ENCODE measurements at places on chromosomes 6 and 20.

GRCh38 chr6:29995340-29995777 lies 53.0 kb downstream of the HLA-A start:
- no peak for DNase-seq

DNA sequence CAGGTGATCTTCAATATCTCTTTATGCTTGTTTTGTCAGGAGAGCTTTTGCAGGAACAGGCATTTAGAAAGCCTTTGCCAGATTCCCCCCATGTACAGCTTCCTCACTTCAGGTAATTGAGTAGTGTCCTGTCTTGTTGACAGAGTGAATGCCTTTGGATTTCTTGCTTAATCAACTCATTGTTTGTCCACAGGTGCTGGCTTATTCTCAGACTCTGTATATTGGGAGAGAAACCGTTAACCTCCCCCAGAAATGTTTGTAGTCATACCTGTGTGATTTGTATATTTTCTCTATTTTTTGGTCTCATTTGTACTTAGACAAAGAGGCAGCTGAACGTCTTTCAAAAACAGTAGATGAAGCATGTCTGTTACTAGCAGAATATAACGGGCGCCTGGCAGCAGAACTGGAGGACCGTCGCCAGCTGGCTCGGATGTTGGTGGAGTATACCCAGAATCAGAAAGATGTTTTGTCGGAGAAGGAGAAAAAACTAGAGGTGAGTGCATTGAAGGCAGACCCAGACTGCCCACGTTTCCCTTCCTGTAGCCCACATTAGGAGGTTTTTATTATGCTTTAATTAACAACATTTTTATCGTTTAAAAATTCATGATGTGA lies 32.3 kb downstream of the RPRD1B start:
- DNase-seq, result peak; percentile 44

GRCh38 chr20:63056236-63057170 lies 49.7 kb upstream of the BHLHE23 start:
- peak; percentile 60 for DNase-seq

- no peak for DNase-seq
Measured at GRCh38 chr20:47269309-47270165, 87.0 kb downstream of the ZMYND8 start.

- no peak for DNase-seq
Measured at GRCh38 chr6:44967481-44967880, 360.6 kb upstream of the RUNX2 start.

DNA sequence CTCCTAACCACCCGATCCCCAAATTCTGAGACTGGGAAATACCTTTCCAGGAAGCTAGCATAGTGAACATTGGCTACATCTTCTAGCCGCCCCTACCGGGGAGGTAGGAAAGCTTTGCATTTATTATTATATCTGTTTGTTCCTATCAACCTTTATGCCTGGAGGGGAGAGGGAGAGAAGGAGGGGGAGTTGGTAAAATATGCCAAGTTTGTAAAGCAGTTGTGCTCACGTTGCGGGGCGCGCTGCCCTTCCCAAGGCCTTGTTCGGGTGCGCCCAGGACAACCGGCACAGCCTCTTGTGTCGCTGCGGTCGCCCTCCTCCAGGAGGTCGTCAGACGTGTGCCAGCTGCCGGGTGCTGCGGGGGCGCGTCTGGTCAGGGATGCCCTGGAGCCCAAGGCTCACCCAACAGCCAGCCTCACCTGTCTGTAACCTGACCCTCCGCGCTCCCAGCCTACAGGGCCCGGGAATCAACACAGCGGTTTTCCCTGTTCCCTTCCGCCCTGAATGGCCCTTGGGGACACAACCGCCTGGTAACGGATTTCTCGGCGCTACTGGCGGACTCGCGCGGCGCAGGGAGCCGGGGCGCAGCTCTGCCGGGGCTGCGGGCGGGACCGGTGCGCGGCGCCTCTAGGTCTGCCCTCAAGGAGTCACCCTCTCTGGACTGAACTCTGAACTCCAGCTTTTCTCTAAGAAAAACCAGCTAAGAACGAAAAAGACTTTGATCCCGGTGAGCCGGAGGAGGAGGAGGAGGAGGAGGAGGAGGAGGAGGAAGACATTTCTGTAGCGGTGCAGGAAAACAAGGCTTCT lies 1.1 kb upstream of the OVOL2 start:
- DNase-seq, result no peak

DNA sequence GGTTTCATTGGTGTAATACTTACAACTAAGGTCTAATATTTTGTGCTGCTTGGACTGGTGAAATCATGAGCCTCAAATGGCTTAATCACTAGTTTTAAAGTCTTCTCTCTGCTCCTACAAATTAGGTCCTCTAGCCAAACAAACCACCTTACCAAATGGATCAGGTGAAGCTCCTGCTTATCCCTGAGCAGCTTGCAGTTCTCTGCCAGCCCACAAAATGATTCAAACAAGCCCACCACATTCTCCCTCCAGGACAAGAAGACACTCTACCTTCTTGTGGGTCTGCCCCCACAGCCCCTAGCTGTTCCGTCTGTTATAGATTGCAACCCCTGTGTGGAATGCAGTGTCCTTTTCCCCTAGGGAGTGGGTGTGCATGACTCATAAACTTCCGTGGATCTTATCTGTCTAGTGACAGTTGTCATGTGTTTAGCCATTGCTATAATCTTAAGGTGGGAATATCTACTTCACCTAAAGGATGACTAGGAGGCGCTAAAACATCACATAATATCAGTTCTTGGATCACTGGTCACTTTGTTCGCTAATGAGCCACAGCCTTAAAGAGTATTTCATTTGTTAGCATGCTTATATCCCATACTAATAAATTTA lies 940.5 kb upstream of the MANEA start:
- DNase-seq, result no peak

DNA sequence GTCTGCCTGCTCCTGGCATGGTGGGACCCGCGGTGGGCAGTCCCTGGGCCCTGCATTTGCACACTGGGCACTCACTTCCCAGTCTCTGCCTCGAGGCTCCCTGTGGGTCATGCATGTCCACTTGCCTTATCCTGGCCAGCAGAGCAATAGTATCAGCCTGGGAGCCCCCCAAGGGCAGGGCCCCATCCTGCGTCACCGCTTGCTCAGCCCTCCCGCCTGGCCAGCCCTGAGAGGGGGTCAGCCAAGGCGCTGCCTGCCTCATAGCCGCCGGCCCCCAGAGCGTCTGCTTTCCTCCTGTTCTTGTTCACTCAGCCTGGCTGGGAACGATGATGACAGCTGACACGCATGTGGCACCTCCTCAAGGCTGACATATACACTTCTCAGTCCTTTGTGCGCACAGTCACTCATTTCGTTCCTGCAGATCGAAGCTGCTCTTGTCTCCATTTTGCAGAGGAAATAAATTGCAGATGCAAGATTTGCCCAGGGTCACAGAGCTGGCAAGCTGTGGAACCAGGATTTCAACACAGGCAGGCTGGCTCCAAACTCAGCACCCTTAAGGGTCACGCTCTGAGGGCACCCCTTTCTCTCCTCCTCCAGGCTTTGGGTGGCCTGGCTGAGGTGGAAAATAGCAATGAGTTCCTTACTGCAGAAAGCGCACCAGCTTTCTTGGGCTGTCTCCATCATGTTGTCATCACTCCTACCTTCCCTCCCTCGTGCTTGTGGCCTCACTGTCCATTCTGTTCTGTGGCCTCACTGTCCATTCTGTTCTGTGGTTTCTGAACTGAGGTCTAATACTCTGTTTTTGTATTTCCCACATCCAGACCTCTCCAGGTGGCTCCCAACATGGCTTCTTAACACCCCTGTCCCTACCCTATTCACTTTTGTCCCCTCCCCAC lies 17.2 kb downstream of the KCNK17 start:
- DNase-seq, result no peak

DNA sequence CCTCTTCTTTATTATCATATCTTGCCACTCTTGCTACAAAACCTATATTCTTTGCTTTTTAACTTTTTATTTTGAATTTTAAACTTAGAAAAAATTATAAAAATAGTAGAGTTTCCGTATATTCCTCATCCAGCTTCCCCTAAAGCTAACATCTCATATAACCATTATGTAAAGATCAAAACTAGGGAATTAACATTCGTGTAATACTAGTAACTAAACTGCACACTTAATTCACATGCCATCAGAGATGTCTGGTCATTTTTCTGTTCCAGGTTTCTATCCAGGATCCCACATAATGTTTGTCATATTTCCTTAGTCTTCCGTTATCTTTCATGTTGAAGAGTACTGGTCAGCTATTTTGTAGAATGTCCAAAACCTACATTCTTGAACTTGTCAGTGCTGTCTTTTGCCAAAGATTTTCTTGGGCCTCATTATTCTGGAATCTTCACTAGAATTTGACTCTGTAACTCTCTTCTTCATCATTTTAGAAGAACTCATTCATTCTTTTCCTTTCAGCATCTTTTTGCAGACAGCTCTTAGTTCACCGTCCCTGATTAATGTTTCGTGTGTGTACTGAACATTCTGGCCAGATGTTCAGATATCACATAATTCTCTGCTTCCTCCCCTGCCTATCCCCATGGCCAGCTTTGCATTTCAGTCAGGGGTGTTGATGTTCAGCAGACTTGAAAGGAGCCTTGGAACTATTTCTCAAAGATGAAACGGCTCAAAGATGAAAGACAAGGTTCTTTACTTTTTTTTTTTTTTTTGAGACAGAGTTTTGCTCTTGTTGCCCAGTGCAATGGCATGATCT lies 9.4 kb downstream of the CTNNBL1 start:
- no peak for DNase-seq

- no peak for DNase-seq
Measured at GRCh38 chr6:18680842-18681241, 293.7 kb downstream of the RNF144B start.

GRCh38 chr6:39102071-39102820 lies 12.7 kb downstream of the SAYSD1 start:
- DNase-seq, result peak; percentile 56

- peak; percentile 3 for DNase-seq
Measured at GRCh38 chr6:133240511-133241085, 559 bp upstream of the EYA4 start.

- DNase-seq, result no peak
Measured at GRCh38 chr20:4883546-4883945, 117.8 kb downstream of the SLC23A2 start.

DNA sequence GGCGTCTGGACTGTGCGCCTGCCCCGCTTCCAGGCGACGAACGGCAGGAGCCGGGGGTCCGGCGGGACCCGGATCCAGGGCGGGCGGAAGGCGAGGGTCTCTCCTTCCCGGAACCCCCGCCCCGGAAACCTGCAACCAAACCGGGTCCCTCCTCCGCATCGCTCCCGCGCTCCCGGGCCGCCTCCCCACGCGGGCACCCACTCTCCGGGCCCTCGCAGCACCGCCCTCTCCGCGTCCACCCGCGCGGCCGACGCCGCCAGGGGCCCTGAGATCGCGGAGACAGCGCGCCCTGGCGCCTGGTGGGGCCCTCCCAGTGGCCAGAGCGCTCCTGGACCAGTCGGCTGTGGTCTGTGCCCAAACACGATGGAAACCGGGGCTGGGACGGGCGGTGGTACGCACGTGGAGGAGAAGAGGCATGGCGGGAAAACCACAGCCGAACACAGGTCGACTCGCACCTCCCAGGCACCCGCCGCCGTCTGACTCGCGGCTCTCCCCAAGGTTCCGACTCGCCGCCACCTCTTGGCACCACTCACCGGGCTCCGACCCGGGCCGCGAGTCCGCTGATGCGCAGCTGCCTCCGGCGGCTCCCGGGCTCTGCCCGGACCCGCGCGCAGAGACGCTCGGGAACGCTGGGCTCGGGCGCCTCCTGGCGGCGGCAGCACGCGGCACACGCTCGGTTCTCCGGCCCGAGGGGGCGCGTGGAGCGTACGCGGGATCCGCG lies 7.9 kb downstream of the NKX2-2 start:
- DNase-seq, result peak; percentile 76

- DNase-seq, result no peak
Measured at GRCh38 chr6:161226009-161226964, 47.6 kb downstream of the AGPAT4 start.

DNA sequence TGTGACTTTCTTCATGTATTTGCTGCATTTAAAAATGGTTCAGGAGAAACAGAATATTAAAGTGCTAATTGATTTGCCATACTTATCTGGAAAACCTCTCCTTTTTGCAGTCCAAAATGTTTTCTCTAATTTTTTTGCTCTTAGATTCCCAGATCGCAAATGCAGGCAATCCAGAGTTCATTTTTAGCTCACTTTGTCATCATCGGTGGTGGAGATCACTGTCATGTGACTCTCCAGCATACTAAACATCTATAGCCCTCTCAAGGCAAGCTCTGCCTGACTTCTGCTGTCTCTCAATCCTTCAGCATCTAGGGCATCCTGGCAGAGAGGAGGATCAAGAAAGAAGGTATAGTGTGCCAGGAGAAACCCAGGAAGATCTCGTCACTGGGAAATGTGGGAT lies 24.8 kb downstream of the ABRACL start:
- no peak for DNase-seq

DNA sequence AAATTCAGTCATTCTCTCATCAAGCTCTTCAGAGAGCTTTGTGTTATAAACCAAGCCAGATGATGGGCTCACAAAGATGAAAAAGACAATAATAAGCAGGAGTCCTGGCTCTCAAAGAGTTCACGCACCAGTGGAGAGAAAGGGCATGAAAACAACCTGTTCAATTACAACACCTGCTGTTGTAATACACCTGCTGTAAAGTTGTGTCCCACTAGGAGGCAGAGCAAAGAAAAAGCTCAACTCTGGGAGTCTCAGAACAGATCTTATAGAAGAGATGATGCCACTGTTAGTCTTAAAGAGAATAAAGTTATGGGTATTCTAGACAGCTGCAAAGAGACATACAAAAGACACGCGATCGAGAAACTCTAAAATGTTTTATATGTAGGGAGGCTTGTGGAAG lies 100.6 kb downstream of the DCDC2 start:
- no peak for DNase-seq

GRCh38 chr6:105042648-105043047 lies 85.7 kb downstream of the LIN28B start:
- no peak for DNase-seq

DNA sequence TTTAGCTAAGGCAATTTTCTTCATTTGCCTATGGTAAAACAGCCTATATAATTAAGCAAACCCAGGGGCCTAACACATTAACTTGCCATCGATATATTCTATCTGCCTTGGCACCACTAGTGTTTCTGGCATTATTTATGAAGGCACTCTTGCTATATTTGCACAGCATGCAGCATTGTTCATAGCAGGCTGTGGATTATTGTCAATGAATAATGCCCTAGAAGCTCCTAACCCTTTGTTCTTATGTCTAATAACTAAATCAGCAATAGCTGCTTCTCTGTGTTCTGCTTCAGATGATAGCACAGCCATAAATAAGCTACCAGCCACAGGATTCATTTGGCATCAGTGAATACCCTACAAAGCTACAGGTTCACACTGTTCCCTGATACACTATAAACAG lies 254.8 kb upstream of the STXBP5 start:
- DNase-seq, result no peak

Measured in germinal center (tissue), 1 donor.